ENCODE measurements at places on chromosomes 5 and 9. TPM values are rescaled to one million over a fixed set of nuclear protein-coding genes. Genes with fewer than 3 reads are reported as not detected.

WDR31 gene
- 1.6 TPM for polyA plus RNA-seq

GABBR2 gene
- polyA plus RNA-seq = not detected

ZNF300 gene
- polyA plus RNA-seq = 2.7 TPM

PDZD2 gene
- polyA plus RNA-seq = under 0.01 TPM

CDX1 gene
- polyA plus RNA-seq = not detected

SOX30 gene
- polyA plus RNA-seq = not detected

ISOC1 gene
- polyA plus RNA-seq = 22.1 TPM

CCDC183 gene
- 66.4 TPM for polyA plus RNA-seq

GABRA1 gene
- polyA plus RNA-seq = not detected

CCL28 gene
- 0.03 TPM for polyA plus RNA-seq

GRIA1 gene
- not detected for polyA plus RNA-seq

PRDM9 gene
- not detected for polyA plus RNA-seq

RARS1 gene
- 36.2 TPM for polyA plus RNA-seq

PCDHGA1 gene
- 0.40 TPM for polyA plus RNA-seq

SPINK5 gene
- polyA plus RNA-seq = 0.03 TPM

GNAQ gene
- polyA plus RNA-seq = 16.5 TPM

PDE6A gene
- polyA plus RNA-seq = 0.01 TPM

GKAP1 gene
- 3.8 TPM for polyA plus RNA-seq

HSPA4 gene
- 36.6 TPM for polyA plus RNA-seq

PCDHA11 gene
- polyA plus RNA-seq = not detected

ALDH1A1 gene
- 88.2 TPM for polyA plus RNA-seq

WASHC1 gene
- 13.0 TPM for polyA plus RNA-seq

GMCL2 gene
- 0.03 TPM for polyA plus RNA-seq

HTR1A gene
- not detected for polyA plus RNA-seq

CER1 gene
- 0.18 TPM for polyA plus RNA-seq

ZNF366 gene
- not detected for polyA plus RNA-seq

SHROOM1 gene
- polyA plus RNA-seq = 25.7 TPM

SURF4 gene
- 224 TPM for polyA plus RNA-seq

ADAMTSL1 gene
- not detected for polyA plus RNA-seq

GOLGA1 gene
- 12.3 TPM for polyA plus RNA-seq

PTGDS gene
- 0.31 TPM for polyA plus RNA-seq
